ENCODE measurements at places on chromosomes 7 and 10. TPM values are rescaled to one million over a fixed set of nuclear protein-coding genes. Genes with fewer than 3 reads are reported as not detected.

The PHKG1 gene
- total RNA-seq: 0.99 TPM

The HPSE2 gene
- total RNA-seq: not detected

The ACADSB gene
- total RNA-seq: 8.1 TPM

The INA gene
- total RNA-seq: 0.99 TPM

The ARID5B gene
- 105 TPM for total RNA-seq

The SLC26A5 gene
- total RNA-seq: not detected

The AS3MT gene
- total RNA-seq: 7.6 TPM

The ZC3HAV1L gene
- total RNA-seq: 7.1 TPM

The GRM3 gene
- total RNA-seq: not detected

The PCGF5 gene
- 22.5 TPM for total RNA-seq

The HERPUD2 gene
- total RNA-seq: 22.4 TPM

The NRBF2 gene
- 42.8 TPM for total RNA-seq

The BTBD16 gene
- 0.15 TPM for total RNA-seq

The STAG3 gene
- total RNA-seq: 1.6 TPM

The CABCOCO1 gene
- 1.7 TPM for total RNA-seq

The SKIDA1 gene
- 0.99 TPM for total RNA-seq

The UPK3B gene
- total RNA-seq: not detected

The USP6NL gene
- total RNA-seq: 10.3 TPM

The HYAL4 gene
- total RNA-seq: 0.17 TPM

The PRF1 gene
- total RNA-seq: not detected

The RBP3 gene
- not detected for total RNA-seq

The OR9A2 gene
- not detected for total RNA-seq

The MEST gene
- 23.0 TPM for total RNA-seq

The DENND2A gene
- 69.6 TPM for total RNA-seq

The GPR26 gene
- total RNA-seq: not detected

The DNAJB12 gene
- total RNA-seq: 30.1 TPM

The RBP4 gene
- 0.44 TPM for total RNA-seq

The IFIT1B gene
- total RNA-seq: not detected

The ABCB8 gene
- total RNA-seq: 37.2 TPM

The SPDYE8 gene
- total RNA-seq: not detected

The TMEM176B gene
- not detected for total RNA-seq

The NANOS1 gene
- 1.5 TPM for total RNA-seq

The NME8 gene
- not detected for total RNA-seq

The ACHE gene
- total RNA-seq: 2.2 TPM

The CYCS gene
- 24.3 TPM for total RNA-seq

The CRTAC1 gene
- not detected for total RNA-seq

The FBXO24 gene
- total RNA-seq: 0.33 TPM

The CNPY1 gene
- not detected for total RNA-seq

The ATAD1 gene
- total RNA-seq: 47.4 TPM

The MMRN2 gene
- total RNA-seq: 3.6 TPM

The GNG11 gene
- total RNA-seq: 18.7 TPM

The LBX1 gene
- not detected for total RNA-seq

The SPDYE5 gene
- not detected for total RNA-seq

The LAMTOR4 gene
- 108 TPM for total RNA-seq

The CALHM2 gene
- 51.3 TPM for total RNA-seq

The GPAM gene
- 13.5 TPM for total RNA-seq

The NPC1L1 gene
- 0.17 TPM for total RNA-seq

The JAKMIP3 gene
- total RNA-seq: 0.17 TPM

The CALY gene
- total RNA-seq: not detected

The TMEM229A gene
- total RNA-seq: not detected

The SNX10 gene
- 0.15 TPM for total RNA-seq

The NPFFR1 gene
- not detected for total RNA-seq

The SAMD9L gene
- total RNA-seq: 21.0 TPM

The GRID2IP gene
- total RNA-seq: not detected

The ZP3 gene
- total RNA-seq: 0.87 TPM

The LIPF gene
- total RNA-seq: 0.29 TPM

The LRRD1 gene
- total RNA-seq: not detected

The STEAP1 gene
- total RNA-seq: 63.1 TPM

The OR2A12 gene
- total RNA-seq: not detected

Data from smooth muscle cell of trachea (primary cell).